ENCODE measurements at places on chromosomes 4 and X. TPM values are rescaled to one million over a fixed set of nuclear protein-coding genes. Genes with fewer than 3 reads are reported as not detected.

LNX1 gene
- total RNA-seq = 1.7 TPM

DNA sequence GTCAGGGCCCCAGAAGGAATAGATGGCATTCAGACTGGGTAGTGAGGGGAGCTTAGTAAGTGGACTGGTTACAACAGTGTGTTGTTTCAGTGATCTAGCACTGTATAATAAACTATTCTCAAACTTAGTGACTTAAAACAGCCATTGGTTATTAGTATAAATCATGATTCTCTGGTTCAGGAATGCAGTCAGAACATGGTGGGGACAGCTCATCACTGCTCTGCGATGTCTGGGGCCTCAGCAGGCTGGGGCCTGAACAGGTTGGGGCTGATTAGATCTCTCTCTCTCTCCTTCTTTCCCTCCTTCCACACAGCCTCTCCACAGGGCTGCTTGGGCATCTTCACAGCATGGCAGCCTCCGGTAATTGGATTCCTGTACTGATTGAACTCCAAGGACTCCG is 160.4 kb downstream of the GATB start:
- DNase-seq = no peak

GRCh38 chr4:121736735-121737351 is 28.1 kb downstream of the SMIM43 start:
- peak; percentile 59 for DNase-seq

DNA sequence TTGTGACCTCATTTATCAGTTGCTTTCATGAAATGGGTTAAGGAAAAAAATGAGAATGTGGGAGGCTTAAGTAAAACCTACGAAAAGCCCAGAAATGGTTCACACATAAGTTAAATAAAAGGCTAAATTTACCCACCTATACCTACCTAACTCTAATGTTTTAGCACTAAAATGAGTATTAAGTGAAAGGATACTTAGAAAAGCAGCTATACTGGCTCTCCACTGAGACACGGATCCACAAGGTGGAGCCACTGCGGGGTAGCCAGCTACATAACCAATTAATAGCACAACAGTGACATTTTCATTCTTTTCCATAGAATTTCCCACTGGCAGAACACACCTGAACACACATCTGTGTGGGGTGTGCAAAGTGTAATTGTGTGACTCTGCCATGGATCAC is 101.9 kb downstream of the MAML3 start:
- DNase-seq = peak; percentile 42

DNA sequence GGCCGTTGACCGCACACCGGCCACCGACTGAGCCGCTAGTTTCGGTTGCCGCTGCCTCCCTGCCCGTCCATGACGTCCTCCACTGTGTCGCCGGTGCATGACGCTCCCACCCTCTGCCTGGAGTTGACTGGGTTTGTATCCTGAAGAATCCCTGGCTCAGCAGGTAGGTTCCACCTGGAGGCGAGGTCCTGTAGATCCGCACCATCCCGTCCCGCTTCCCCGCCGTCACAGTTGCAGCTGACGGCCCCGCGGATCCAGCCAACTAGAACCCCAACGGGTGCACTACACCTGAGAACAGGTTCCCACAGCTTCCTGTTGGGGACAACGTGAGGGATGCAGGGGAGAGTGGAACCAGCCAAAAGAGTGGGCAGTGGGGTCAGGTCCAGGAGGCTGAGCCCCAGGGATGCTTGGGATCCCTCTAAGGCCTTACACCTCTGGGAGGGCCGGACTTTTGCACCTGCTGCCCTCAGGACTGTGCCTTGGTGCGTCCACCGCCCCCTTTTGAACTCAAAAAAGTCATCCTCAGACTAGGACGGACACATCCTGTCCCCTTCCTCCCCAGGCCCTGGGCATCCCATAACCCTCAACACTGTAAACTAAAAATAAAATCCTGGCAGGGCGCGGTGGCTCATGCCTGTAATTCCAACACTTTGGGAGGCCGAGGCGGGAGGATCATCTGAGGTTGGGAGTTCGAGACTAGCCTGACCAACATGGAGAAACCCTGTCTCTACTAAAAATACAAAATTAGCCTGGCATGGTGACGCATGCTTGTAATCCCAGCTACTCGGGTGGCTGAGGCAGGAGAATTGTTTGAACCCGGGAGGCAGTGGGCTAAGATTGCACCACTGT is 1.1 kb upstream of the SLBP start:
- DNase-seq = no peak

FAM47E gene
- total RNA-seq = 5.7 TPM

NDP gene
- total RNA-seq = 0.10 TPM

DNA sequence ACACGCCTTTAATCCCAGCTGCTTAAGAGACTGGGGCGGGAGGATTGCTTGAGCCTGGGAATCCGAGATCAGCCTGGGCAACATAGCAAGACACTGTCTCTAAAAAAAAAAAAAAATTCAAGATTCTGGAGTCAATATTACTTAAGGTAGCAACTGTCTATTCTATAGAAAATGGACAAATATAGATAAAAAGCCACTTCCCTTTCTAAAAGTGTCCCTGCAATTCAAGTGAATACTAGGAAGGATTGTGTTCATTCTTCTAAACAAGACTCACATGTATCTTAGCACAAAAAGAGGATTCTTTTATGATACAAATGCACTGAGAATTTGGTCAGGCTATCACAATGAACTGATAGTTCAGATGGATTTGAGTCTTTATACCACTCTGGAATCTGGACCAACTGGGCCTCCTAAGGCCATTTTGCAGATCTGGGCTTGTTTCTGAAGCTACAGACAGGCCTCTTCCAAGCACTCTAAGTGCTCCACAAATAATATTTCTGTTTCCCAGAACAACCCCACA is 7.0 kb downstream of the PKD2 start:
- no peak for DNase-seq

DNA sequence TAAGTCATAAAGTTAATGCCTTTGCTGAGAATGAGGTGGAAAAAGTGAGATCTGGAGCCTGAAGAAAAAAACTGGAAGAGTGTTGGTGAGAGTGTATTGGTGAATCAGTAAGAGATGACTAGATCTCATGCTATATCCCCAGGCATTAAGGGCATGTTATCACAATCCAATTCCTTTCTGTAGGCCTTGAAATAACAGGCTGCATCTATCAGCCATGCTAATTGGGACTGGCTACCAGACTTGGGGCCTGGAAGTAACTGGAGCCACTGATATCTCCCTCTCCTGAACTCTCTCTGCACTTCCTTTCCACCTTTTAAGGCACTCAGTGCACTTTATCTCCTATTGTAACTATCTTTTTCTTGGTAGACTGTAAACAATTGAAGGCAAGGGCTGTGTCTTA is 88.8 kb upstream of the HPRT1 start:
- DNase-seq = no peak

DNA sequence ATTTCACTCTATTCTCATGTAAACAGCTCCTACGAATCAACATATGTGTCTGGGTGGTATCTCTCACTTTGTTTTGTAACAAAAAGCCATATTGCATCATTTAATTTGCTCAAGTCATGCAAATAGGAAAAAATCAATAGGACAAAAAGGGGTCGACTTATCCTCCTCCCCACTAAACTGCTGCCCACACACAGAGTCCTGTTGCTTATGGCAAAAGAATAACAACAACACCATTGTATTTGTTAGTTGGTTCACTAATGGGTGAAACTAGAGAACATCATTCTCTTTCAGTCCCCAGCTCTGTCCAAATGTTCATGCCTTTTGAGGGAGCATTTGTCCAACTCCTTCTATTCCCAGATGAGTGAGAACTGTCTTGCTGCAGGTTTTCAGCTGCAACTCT is 2.1 kb downstream of the HHIP start:
- DNase-seq = no peak

DNA sequence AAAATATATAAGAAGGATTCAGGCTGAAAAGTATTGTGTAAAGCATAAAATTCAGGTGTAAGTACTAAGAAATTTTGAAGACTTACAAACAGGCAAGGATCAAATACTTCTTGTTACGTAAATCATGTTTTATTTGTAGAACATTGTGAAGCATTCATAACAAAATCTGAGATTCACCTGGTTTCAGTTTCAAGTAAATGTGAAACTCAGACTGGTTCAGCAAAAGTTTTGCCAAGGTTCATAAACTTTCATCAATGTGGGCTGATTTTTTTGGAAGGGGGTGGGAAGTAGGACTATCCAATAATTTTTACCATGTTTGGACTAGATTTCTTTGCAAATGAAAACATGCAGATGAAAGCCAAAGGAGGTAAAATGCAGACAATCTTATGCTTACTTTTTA is 527.7 kb downstream of the ANKRD50 start:
- peak; percentile 9 for DNase-seq

GRCh38 chrX:147958291-147958690 is 22.8 kb upstream of the FMR1NB start:
- DNase-seq = peak; percentile 61

- DNase-seq = no peak
Observed at GRCh38 chr4:140529434-140529833, 5.5 kb downstream of the ELMOD2 start.

GAB3 gene
- total RNA-seq = 0.87 TPM

DNA sequence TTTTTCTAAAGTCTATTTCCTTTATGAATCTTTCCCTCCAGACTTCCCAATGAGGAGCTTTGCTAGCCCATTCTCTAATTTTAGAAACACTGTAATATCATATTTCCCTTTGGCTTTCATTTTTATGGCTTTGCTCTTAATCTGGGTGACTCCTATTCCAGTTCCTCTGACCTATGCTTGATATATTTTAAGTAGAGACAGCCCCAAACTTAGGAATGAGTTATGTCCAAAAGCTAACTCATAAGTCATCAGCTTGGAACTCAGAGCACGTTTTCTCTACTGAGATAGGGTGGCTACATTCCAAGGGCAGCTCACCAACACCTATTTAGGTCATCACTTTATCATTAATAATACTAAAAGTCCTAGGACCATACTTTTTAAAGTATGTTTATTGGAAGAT is 77.8 kb downstream of the OR13H1 start:
- DNase-seq = no peak

SPANXA2 gene
- not detected for total RNA-seq

DNA sequence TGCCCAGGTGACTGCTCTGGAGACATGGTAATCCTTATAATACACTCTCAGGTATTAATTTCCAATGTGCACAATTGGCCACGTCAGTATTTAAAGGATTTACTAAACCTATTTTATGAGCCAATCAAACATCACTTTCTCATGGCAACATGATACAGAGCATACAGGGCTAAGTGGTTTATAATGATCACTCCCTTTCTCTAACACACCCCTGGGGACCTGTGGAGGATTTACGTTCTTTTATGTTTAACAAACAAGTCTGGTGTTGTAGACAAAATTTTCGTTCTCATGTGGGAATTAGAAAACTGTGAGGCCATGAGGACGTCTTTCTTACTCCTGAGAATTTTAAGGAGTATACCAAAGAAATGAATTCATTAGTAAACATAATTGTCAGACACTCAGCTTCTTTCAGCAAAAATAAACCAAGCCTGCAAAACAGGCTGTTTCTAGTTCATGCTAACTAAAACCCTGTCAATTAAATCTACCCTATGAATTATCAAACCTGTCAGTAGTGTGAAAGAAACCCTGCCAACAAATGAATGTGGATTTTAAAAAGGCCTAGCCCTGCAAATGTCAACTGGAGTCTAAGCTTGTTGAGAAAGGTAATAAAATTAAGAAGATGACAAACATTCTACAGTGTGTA is 155.8 kb downstream of the PDGFC start:
- no peak for DNase-seq

KLKB1 gene
- total RNA-seq = 0.35 TPM

DNA sequence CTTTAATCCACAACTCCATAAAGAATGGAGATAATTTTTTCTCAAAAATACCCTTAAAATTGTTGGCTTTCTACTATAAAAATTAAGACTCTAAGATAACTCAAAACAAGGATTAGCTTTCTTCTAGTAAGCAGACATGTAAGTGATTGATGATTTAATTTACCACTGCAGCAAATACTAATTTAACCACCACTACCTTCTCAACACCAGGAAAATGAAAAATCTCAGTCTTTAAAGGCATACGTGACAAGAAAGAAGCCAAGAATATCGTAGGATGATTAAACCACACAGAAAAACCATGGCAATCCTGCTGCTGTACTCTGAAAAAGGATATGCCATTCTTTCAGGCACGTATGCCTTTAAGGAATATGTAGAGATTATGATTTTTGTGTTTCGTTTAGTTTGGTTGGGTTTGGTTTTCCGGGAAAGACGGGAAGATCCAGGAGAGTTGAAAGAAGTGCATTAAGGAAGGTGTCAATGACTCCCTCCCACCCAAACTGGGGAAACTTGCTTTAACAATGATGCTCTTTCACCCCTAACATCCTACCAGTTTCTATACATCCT is 881 bp downstream of the LRCH2 start:
- DNase-seq = no peak

DNA sequence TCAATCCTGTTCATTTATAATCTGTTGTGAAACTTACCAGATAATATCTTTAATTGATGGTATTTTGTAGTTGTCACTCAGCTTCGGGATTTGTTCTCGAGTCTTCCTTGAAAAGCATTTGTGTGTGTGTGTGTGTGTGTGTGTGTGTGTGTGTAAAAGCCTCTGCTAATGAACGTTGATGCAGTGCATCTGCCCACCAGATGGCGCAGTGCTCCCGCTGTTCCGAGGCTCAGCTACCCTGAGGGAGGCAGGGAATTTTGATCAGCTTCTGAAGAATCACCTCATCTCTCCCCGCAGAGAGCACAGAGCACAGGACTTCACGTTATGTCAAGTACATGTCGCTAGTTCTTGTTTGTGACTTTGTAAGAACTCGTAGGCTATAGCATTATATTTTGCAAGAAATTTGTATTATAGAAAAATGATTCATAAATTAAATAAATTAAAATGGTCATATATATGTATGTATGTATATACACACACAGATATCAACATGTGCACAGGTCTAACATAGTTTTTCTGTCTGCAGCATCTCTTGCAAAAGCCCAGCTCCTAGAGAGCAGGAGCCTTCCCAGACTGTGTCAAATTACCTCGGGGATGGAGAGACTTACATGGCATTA is 316.7 kb upstream of the IGFBP7 start:
- DNase-seq = peak; percentile 59

EPGN gene
- 5.3 TPM for total RNA-seq

DNA sequence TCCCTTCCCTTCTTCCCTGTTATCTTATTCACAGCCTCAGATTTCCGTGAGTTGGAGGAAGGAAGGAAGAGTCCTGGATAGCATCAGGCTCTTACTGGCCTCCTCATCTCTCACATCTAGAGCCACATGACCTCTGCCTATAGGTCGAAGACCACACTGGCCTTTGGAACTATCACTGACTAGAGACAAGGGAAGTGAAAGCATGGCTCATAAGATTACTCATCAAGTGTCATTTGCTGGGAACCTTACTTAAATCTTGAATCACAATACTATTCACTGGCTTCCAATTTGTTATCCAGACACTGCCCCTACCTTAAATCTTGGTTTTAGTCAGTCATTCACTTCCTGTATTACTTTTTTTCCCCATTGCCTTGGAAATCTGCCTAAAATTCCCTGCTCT is 61.6 kb upstream of the MTMR8 start:
- DNase-seq = no peak

Measured in renal cortical epithelial cell (primary cell).